Tibial nerve (tissue), 4 donors: ENCODE measurements at places on chromosomes 12 and 14.

DNA sequence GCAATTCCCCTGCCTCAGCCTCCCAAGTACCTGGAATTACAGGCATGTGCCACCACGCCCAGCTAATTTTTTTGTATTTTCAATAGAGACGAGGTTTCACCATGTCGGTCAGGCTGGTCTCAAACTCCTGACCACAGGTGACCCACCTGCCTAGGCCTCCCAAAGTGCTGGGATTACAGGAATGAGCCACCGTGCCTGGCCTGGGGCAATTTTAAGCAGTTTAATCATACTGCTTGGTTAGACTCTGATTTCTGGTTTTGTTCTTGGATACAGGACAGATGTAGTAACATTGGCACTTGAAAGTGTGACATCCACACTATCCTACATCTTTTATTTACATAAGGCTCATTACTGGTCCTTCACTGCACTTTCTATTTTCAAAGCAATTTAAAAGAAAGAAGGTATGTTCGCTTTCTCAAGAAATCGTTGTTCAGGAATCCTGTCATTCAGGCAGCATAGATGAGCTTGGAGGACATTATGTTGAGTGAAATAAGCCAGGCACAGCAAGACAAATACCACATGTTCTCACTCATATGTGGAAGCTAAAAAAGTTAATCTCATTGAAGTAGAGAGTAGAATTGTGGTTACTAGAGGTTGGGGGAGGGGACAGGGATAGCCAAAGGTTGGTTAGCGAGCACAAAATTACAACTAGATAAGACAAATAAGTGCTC lies 4.0 kb upstream of the NUAK1 start:
- no peak for DNase-seq

DNA sequence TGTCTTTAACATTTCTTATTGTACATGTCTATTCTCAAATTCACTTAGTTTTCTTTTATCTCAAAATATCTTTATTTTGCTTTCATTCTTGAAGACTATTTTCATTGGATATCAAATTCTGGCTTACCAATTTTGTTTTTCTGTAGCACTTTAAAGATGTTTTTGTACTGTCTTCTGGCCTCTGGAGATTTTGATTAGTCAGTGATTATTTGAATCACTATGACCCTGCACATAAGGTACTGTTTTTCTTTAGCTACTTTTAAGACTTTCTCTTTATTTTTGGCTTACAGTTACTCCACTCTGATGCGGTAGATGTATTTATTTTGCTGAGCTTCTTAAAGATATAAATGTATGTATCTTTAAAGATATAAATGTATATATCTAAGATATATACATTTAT lies 49.6 kb downstream of the MYRFL start:
- DNase-seq = no peak

DNA sequence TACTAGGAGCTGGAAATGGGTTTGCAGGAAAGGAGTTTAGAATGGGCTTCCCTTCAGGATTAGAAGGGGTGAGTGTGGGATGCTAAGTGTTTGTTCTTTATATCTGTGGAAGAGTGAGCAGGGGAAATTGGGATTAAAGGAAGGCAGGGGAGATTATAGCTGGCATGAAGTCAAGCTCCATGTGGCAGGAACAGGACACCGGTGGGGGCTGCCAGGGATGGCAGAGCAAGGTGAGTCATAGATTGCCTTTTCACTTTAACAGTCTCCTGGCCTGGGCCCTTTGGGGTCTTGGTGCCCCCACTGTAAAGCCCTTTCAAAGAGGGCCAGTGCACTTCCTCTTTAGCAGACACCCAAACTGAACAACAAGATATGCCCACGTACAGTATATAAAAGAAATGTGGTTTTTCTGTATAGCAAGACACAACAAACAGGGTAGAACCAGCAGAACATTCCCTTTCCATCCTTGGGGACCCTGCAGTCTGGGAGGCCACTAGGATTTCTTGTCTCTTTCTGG lies 23.1 kb upstream of the FBXO21 start:
- no peak for DNase-seq

- no peak for DNase-seq
Observed at GRCh38 chr14:61641914-61642613, 53.2 kb upstream of the HIF1A start.
